ENCODE measurements at places on chromosomes 12 and 14.
A peak's percentile ranks its signal among the peaks of the same experiment; 100 is the strongest.

GRCh38 chr12:76480796-76481195 is 78.8 kb downstream of the OSBPL8 start:
- DNase-seq = no peak

DNA sequence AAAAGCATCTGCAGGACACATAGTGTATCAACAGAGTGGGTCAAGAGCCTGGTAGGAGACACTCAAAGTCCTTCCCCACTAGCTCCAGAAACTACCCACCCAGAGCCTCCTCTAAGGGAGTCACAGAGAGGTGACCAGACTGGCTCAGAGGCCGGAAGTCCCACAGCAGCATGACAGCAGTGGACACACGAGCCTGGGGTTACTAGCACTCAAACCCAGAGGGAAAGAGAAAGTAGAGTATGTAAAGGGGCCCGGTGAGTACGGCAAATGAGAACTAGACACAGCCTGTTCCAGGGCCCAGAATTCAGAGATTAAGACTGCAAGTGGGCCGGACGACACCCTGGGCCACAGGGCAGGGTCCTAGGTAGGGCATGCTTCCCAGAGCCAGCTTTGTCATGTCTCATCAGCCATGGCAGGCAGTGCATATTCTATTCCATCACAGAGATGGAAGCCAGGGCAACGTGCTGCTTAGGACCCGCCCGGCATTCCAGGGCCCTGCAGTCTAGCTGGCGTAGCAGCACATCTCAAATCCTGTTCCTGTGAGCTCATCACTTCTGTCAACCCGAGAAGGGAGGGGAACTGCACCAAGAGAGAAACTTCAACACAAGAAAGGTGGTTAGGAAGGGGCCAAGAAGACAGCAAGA is 4.2 kb downstream of the IFFO1 start:
- DNase-seq = no peak

DNA sequence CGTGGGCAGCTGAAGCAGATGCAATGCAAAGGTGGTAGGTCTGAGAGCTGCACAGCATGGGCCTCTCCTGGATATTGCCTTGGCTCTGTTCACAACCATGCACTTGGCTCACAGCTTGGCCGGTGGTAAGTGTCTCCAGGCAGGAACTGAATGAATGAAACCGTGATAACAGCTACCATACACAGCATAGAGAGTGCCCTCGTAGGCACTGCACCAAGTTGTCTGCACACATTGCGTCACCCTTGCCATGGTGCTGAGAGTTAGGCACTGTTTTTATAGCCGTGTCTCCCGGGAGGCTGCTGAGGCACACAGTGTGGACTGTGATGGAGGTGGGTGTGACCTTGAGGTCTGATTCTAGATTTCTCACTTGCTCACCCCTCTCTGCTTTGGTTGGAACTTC is 157.6 kb upstream of the VASH1 start:
- no peak for DNase-seq

- no peak for DNase-seq
These were observed at the start of gene ASPG for GRCh38 chr14:104085032-104085888. TSS of gene ASPG (plus strand) at chr14:104085700. CDS start at chr14:104085771, 71 bp downstream.

DNA sequence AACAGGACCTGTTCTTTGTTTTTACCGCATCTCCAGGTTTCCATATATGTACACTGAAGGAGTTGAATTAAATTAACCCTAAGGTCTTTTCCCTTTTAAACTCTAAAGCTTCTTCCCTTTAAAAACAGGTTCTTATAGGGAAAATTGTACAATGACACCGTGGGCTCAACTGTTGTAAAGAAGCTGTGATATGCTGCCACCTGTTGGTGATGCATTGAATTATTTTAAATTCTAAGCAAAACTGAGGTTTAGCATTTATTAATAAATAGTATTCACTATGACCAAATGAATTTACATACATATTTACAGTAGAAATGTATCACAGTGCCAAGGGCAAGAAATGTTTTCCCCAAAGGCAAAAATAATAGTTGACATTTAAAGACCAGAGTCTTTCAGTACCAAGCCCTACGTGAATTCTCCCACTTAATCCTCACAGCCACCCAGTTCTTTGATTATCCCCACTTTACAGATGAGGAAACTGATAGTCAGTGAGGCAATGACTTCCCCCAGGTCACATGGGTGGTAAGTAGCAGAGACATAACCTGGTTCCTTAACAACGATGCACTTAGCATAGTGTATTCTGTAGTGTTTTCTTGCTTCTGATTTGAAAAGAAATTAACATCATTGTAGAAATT is 35.7 kb upstream of the TMEM263 start:
- peak; percentile 88 for DNase-seq

GRCh38 chr12:123421314-123421713 is 15.2 kb downstream of the RILPL2 start:
- no peak for DNase-seq

DNA sequence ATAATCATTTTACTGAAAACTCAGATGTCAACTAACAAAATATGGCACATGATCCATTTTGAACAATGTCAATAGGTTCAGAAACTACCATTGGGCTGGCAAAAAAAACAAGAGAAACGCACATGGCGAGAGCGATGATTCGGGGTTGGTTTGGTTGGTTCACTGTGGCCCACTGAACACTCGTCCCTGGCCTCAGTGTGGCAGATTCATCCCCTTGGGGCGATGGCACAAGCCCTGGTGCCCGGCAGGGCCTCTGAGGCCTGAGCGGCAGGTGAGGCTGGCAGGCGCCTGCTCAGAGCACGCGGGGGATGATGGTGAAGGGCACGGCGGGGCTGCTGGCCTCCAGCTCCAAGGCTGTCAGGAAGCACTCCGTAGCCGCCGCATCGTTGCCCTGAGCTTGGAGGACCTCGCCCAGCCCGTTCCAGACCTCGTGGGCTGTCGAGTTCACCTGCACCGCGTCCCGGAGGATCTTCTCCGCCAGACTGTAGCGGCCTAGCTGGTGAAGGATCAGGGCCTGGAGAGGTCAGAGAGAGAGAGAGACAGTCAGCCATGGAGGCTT is 144.3 kb downstream of the CALM1 start:
- DNase-seq = no peak

GRCh38 chr12:14558473-14558959 is 9.2 kb downstream of the PLBD1 start:
- no peak for DNase-seq

Measured in brain (organoid and tissue), 16 donors.